NCI-H187 (cell line): ENCODE measurements at places on chromosomes 1 and 21.

GRCh38 chr1:226073184-226073950 is 10.9 kb downstream of the H3-3A start:
- no peak for DNase-seq

DNA sequence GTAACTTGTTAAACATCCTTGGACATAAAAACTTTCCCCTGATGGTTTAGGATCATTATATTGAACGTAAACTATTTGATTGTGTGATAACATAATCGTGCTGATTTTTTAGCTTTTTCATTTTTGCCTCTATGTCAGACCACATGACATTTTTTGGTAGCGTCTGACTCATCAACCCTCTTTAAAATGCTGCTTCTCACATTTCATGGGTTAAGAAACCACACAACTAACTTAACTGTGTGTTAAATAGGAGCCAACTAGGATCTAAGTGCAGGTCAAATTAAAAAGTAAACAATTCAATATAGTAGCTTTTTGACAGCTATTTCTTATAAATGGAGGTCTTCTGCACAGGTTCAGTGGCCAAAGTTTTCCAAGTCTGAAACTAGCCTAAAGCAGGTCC is 9.8 kb downstream of the BTG3 start:
- no peak for DNase-seq

- DNase-seq = no peak
These were observed 580 bp downstream of the DVL1 start for GRCh38 chr1:1348420-1349255.

DNA sequence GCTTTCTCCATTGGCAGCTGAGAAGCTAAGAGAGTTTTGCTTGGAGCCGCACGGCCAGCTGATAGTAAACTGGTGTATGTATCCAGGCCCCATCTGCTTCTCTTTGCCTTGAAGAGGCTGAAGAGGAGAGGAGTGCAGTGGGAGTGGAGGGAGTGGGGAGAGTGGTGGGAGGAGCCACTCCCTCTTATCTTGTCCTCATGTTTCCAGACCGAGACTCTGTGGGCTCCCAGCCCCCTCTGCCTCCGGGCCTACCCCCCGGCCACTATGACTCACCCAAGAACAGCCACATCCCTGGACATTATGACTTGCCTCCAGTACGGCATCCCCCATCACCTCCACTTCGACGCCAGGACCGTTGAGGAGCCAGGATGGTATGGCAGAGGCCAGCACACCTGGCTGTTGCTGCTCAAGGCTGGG is 6.0 kb upstream of the LRRC71 start:
- peak; percentile 61 for DNase-seq

GRCh38 chr1:158274797-158275196 is 14.9 kb upstream of the CD1C start:
- DNase-seq = no peak

DNA sequence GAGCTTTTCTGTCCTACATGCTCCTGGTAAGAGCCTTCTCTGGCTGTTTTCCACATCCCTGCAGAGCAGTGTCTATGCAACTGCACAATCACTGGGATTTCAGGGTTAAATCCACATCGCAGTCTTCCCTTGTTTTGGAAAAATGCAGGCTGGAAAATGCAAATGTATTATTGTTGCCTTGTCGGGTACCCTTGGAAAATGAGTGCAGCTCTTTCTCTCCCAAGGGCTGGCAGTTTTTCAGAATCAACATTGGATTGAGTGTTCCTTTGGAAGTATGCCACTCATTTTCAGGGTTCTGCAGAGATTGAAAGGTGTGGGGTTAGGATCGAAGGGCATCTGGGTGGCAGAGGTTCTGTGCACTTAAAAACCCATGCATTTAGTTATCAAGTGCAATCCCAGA is 3.2 kb downstream of the NOS1AP start:
- DNase-seq = no peak

GRCh38 chr21:16102113-16102512 is 372.3 kb downstream of the USP25 start:
- DNase-seq = no peak

GRCh38 chr1:39258146-39258924 is 53.8 kb downstream of the MACF1 start:
- DNase-seq = no peak

DNA sequence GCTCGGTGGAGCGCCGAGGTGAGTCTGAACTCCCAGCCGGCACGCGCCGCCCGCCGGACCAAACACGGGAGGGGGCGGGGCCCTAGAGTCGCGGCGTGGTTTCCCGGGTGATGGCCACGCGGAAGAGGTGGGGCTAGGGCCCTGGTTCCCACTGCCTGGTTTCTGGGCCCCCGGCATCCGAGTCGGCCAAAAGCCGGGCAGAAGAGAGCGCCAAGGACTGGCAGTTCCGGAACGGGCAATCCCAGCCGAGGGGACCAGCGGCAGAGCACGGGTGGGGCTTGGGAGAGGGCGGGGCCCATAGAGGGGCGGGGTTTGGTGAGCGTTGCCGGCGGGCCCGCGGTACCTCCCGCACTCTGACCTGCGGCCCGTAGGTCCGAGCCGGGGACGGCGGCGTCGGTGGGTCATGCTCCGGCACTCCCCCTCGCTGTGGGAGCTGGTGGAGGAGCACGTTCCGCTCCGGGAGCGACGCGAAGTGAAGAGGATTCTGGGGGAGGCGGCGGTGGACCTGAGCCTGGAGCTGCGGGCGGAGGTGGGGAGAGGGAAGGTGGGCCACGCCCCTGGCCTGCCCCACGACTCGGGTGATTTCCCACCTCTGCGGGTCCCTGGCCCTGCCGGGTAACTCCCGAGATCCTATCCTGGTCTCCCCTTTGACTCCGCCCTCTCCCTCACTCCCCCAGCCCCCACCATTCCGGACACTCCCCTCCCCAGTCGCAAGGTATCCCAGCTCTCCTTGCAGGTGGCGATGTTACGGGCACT is at the start of gene CCDC24:
CCDC24 (plus strand) TSS at position 124 of the 756 bp plus-strand sequence; CDS start at position 404, 280 bp downstream.
- DNase-seq = peak; percentile 50

GRCh38 chr1:228374711-228375577 is 31.7 kb downstream of the TRIM11 start:
- DNase-seq = no peak

GRCh38 chr1:22286491-22286890 is 143.6 kb upstream of the WNT4 start:
- DNase-seq = no peak
